Stimulated activated CD4-positive, alpha-beta T cell treated with anti-CD3 and anti-CD28 coated beads, Interleukin-1b, Interleukin-23, amount 100 ng/mL, for 24 hours (primary cell): ENCODE measurements at places on chromosomes 5 and 9.

DNA sequence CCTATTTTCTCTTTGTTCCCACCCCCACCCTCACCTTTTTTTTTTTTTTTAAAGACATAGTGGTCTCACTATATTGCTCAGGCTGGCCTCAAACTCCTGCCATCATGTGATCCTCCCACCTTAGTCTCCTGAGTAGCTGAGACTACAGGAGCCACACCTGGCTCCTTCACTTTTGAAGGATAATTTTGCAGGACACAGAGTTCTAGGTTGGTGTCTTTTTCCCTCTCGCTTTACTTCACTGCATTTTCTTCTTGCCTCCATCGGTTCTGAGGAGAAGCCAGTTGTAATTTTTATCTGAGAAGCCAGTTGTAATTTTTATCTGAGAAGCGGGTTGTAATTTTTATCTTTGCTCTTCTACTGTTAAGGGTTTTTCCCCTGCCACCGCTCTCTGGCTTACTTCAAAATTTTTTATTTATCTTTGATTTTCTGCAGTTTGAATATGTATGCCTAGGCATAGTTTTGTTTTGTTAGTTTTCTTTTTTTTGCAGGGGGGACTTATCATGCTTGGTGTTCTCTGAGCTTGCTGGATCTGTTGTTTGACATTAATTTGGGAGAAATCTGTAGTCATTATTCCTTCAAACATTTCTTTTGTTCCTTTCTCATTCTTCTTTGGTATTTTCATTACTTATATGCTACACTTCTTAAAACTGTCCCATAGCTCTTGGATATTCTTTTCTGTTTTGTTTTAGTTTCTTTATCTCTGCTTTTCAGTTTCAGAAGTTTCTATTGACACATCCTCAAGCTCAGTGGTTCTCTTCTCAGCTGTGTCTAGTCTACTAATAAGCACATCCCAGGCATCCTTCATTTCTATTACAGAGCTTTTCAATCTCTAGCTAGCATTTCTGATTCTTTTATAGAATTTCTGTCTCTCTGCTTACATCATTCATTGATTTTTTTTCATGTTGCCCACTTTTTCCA is 148.2 kb upstream of the CHD1 start:
- DNase-seq, result no peak

- no peak for DNase-seq
Observed at GRCh38 chr9:14119694-14120514, 194.0 kb downstream of the NFIB start.

GRCh38 chr5:17172791-17173190 is 44.6 kb upstream of the BASP1 start:
- DNase-seq, result no peak

DNA sequence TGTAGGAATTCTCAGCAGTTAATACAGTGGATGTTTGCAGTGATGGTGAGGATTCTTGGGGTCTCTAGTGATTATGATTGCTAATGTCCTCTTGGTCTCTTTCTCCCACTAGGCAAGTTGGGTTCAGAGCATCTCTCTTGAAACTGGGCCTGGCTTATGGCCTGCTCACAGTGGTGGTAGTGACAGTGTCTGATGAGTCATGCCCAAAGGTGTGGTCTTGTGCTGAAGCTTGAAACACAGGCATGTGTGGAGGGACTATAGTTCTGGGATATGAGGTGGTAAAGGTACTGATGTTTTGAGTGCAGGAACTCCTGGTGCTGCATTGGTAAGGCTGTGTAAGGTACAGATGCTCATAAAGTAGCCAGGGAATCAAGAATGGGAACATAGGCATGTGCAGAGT is 231.1 kb downstream of the FAM170A start:
- DNase-seq, result no peak

- no peak for DNase-seq
Observed at GRCh38 chr5:175680463-175680862, 22.6 kb downstream of the HRH2 start.
